Occipital lobe (tissue), 3 donors: ENCODE measurements at places on chromosomes 2 and 18. TPM values are rescaled to one million over a fixed set of nuclear protein-coding genes. Genes with fewer than 3 reads are reported as not detected.
A peak's percentile ranks its signal among the peaks of the same experiment; 100 is the strongest.

DNA sequence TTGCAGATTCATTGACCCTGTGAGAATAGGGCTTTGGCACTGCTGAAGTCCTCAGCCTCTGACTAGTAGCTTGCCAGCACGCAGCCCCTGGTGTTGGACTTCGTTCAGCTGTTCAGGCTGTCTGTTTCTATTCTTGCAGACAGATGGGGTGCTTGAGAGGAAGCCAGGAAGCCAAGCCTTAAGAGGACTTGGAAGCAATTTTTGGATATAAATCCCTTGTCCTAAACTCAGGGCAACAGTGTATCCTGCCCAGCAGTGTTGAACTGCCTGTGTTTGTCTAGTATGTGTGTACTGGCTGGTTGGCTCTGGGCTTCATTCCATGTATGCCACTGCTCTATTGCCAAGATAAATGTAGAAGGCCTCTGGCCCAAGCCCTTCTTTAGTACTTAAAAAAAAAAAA is 108.6 kb downstream of the COMMD1 start:
- DNase-seq = peak; percentile 51

- no peak for DNase-seq
Measured at GRCh38 chr2:177765698-177766097, 306.9 kb downstream of the PDE11A start.

GRCh38 chr2:12774395-12774727 is 57.6 kb downstream of the TRIB2 start:
- no peak for DNase-seq

GRCh38 chr2:173028141-173028540 is 47.5 kb upstream of the MAP3K20 start:
- DNase-seq = no peak

DNA sequence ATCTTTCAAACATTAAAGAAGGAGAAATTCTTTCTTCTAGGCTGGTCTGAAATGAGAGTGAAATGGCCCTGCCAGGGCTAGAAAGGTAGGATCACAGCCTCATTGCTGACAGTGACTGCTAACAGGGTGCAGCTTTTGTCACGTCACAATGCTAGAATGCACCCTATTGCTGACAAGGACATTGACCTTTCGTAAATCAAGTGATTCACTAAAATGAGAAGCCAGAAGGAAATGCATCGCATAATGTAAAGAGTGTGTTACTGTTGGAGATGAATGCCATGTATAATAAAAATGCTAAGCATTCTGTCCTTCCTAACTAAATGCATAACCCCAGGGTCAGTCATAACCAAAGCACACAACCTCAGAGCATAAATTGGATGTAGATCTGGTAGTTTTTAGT is 732.9 kb downstream of the TDRD15 start:
- no peak for DNase-seq

DNA sequence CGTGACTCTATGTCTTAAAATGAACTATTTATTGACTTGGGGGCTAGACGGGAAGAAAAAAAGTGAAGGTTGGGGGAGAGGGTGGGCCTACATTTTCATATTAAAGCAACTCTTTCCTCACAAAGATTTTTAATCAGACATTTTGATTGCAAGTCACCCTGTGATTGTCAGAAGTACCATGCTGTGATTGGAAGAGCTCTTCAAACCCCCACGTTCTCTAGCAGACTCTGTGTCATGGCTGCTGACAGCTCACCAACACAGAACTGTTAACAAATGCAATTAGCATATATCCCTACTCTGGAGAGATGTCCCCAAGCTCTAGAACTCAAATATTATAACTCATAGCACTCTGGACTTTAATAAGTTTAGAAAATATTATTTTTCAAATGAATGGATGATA is 428.4 kb upstream of the DCC start:
- no peak for DNase-seq

DNA sequence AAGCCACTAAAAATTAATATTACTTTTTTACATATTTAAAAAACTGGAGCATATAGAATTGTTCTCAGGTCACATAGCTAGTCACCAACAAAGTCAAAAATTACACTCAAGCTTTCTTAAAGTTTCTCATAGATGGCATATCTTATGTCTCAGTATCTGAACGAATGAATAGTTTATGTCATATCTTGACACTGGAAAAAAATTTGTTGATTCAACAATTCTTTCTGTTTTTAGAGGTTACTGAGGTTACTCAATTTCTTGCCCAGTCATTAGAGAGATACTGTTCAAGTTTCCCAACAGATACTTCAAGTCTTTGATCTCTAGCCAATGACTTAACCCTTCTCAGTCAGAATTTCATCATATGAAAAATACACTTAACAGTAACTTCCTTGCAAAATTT is 113.1 kb upstream of the XIRP2 start:
- no peak for DNase-seq

Gene DLX1
- total RNA-seq = 21.4 TPM

Gene IL36G
- not detected for total RNA-seq
